Stimulated activated CD8-positive, alpha-beta memory T cell treated with anti-CD3 and anti-CD28 coated beads, Interleukin-7, amount 100 ng/mL, for 1 hour (primary cell): ENCODE measurements at places on chromosomes 16 and 17.

DNA sequence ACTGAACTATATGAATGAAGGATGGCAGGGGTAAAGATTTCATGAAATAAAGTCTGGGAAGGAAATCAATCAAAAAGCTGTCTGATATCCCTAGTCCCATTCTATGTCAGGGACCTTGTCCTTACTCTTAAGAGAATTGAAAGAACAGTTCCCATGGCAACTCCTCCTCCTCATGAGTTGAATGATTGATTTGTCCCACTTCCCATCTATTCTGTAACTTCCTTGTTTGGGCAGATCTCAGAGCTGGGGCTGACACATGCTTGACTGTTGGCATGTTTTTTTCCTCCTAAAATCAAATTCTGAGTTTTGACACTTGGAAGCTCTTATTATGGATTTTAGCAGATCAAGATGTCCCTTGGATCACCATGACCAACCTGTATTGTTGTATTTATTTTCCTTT lies 1138.6 kb upstream of the CDH8 start:
- no peak for DNase-seq

GRCh38 chr17:57570724-57571344 lies 174.3 kb downstream of the CCDC182 start:
- no peak for DNase-seq

DNA sequence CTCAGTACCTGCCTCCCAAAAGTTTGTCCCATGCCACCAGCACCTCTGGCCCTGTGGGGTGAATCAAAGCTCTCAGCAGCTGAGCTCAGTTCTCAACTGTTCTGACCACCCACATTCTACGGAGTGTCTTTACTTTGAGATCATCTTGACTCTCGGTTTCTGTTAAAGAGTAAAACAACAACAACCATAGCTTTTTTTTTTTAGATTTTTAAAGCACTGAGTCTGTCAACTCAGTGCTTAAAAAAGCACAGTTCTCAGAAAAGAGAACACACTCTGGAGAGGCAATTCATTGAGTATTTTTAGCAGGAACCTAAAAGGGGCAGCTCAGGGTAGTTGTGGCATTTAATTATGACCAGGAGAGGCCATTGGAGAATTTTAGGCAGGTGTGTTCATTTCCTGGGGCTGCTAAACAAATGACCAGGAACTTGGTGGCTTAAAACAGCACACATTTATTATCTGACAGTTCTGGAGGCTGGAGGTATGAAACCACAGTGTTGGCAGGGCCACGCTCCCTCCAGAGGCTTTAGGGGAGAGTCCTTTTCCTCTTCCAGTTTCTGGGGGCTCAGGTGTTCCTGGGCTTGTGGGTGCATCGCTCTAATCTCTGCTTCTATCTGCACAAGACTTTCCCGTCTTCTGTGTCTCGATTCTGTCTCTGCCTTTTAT lies 6.7 kb upstream of the WFIKKN2 start:
- no peak for DNase-seq

DNA sequence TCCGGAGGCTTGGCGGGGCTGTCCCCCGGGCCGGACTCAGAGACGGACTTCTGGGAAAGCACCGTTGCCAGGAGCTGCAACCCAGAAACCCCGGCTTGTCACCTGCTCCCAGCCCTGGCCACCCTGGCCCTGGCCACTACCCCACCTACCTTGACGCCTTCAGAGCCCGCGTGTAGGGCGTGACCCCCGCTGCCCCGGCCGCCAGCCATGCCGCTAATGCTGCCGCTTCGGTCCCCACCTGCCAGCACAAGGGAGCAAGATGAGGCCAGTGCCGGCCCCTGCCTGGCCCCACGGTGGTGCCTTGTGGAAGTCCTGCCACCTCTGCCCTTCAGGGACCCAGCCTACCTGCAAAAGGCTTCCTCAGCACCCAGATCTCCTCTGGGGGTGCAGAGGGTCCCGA lies 11.4 kb downstream of the CASKIN1 start:
- DNase-seq: no peak

DNA sequence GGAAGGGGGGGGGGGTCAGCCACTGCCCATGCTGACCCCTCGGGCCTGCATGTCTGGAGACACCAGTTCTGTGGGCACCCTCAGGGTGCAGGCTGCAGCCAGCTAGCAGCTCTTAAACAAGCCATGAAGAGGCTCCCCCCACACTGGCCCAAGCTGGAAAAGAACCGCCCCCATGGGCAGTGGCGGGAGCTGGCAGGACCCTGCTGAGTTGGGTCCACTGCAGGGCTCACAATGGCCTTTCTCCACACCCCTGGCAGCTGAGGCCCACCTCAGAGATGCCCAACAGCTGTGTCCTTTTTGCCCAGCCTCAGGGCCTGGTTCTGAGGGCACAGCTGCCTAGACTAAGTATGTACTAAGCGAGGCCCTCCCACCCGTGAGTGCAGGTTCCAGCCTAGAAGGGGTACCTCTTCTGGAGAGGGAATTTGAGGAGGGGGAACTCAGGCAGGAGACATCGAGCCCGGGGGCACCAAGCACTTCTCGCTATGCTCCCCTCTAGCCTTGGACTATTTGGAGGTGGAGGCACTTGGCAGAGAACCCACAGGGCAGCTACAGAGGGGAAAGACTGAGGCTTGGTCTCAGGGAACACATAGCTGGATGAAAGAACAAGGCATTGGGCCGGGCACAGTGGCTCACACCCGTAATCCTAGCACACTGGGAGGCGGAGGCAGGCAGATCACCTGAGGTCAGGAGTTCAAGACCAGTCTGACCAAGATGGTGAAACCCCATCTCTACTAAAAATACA lies 3.2 kb downstream of the THRA start:
- no peak for DNase-seq
